ENCODE measurements at places on chromosomes 7 and 10. TPM values are rescaled to one million over a fixed set of nuclear protein-coding genes. Genes with fewer than 3 reads are reported as not detected.

The GPR26 gene
- not detected for total RNA-seq

The TES gene
- 68.8 TPM for total RNA-seq

The ITIH2 gene
- total RNA-seq, result not detected

The TMEM72 gene
- total RNA-seq, result not detected

The VWC2 gene
- total RNA-seq, result not detected

The MMD2 gene
- not detected for total RNA-seq

The SLC4A2 gene
- total RNA-seq, result 82.3 TPM

The CPED1 gene
- total RNA-seq, result 124 TPM

The CALCR gene
- not detected for total RNA-seq

The C10orf143 gene
- total RNA-seq, result 1.3 TPM

The ACSM6 gene
- not detected for total RNA-seq

The KAT6B gene
- 46.6 TPM for total RNA-seq

The PAPOLB gene
- 0.16 TPM for total RNA-seq

The ZNF727 gene
- 0.24 TPM for total RNA-seq
